CD4-positive, alpha-beta T cell treated with Interleukin-15 for 1 hour (primary cell): ENCODE measurements at places on chromosomes 6 and 20.

- DNase-seq = no peak
Measured at GRCh38 chr6:111609028-111609820, 3.5 kb upstream of the TRAF3IP2 start.

DNA sequence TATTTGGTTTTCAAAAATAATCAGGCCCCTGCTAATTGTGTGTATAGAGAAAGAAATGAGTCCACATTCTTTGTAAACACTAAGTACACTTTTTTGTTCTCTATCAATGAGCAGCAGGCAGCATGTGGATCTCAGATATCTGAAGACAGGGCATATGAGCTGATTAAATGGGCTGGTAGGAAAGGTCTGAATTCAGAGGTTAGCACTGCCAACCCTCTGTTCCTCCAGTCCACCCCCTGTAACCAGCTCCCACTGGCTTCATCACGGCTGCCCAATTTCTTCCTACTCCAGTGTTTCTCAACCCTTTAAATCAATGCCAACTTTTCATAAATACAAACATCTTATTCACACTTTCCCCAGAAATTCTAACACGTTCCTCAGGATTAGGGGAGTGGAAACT, 128.5 kb downstream of the TPBG start:
- DNase-seq = no peak

GRCh38 chr20:16580147-16580546, 6.9 kb upstream of the KIF16B start:
- no peak for DNase-seq

DNA sequence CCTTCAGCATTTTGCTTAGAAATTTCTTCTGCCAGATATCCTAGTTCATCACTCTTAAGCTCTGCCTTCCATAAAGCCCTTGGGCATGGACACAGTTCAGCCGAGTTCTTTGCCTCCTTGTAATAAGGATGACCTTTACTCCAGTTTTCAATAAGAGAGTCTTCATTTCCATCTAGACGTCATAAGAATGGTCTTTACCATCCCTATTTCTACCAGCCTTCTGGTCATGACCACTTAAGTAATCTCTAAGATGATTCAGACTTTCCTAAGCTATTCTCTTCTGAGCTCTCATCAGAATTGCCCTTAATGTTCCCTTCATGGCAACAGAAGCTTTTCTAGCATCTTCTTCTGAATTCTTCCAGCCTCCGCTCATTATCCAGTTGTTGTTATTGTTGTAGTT, 126.1 kb downstream of the TFAP2C start:
- no peak for DNase-seq

DNA sequence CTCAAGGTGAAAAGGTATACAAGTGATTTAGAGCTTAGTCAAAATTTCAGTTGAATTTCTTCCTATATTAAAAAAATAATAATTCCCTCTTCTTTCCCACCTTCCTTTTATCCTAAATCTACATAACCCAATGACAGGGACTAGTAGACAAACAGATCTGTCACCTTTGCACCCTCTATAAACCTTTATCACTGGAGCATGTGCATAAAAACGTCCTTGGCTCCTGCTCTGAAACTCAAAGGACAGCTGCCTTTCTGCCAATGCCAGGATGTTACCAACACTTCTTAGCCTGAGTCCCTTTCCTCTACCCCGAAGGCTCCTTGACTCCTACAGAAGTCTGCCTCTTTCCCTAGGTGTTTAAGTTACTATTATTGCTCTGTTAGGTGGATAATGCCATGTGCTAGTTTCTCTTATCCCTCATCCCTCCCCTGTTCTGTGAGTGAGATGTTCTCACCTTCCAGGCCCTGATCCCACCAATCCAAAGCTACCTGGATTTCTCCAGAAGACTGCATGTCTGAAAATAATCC, 4.3 kb downstream of the CLVS2 start:
- DNase-seq = no peak

- no peak for DNase-seq
Measured at GRCh38 chr6:125952764-125953501, 3.6 kb upstream of the HINT3 start.

- no peak for DNase-seq
Measured at GRCh38 chr6:130781557-130781956, 45.6 kb upstream of the SMLR1 start.

GRCh38 chr20:64254571-64255360, 782 bp upstream of the PCMTD2 start:
- no peak for DNase-seq

- no peak for DNase-seq
Measured at GRCh38 chr6:36350681-36351571, 14.2 kb upstream of the BNIP5 start.

DNA sequence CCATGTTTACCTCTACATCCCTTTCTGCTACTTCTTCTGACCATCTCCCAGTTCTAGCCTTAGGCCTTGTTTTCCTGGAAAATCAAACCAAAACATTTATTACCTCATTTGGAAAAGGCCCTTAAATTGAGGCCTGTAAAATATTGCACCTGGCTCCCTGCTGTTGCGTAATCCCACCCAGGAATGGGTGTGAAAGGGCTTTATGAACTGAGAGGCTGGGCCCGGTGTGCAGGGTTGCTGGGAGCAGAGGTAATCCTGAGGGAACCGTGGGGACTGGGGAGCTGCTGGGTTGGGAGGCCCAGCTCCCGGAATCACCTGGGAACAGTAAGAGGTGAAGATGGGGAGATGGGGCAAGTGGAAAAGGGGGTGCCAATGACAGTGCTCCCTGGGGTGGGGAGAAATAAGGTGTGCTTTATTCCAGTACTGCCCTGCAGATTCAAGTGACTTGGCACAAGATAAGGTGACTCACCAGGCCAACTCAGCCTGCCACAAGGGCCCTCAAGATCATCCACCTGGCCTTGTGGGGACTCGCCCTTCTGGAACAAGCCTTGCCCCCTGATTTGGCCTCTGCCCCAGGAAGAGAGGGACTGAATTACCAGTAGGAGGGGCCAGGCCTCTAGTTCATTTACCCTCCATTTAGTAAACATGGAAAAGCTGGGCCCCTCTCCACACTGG, 44.2 kb downstream of the KCNK5 start:
- DNase-seq = no peak

DNA sequence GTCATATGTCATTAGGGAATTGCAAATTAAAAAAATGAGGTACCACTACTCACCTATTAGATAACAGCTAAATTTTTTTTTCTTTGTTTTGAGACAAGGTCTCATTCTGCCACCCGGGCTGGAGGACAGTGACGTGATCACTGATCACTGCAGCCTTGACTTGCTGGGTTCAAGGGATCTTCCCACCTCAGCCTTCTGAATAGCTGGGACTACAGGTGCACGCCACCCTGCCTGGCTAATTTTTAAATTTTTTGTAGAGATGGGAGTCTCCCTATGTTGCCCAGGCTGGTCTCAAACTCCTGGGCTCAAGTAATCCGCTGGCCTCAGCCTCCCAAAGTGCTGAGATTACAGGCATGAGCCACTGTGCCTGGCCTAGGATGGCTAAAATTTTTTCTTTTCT, 57.1 kb upstream of the NCOA3 start:
- DNase-seq = no peak

DNA sequence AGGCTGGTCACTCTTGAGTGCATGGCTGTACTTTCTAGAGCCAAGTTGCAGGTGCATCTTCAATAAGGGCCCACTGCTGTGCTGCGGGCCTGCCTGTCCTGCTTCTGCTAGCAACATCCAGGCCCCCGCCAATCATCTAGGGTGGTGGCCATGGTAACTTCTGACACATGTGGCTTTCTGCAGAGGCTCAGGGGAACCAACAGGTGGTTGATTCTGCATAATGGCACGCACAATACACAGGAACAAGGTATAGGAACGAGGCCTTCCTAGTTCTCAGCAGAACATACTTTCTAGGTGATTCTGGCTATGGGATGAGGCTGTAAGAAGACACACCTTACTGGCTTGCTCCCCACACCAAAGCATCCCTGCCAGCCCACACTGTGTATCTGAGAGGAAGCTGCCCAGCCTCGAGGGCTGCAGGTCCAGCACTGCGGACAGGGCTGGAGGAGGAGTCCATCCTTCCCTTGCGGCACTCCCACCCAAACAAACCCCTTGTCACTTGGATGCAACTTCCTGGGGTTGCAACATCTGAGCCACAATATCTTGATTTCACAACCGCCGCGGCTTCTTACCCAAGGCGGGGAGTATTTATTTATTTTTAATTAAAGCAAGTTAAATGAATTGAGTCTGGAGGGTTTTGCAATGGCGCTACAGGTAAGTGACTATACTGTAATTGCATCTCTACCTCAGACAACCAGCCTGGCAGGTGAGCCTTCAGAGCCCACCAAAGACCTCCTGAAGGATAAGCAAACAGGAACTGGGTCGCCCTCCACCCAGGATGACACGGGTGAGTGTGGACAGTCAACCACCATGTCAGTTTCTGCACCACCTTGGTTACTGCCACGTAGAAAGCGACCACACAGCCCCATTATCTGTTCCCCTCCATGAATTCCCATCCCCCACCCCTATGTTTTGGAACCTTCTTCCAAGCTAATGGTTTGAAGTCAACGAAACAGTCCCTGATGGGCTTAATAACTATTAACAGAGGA, 49.6 kb downstream of the SULF2 start:
- peak; percentile 69 for DNase-seq

DNA sequence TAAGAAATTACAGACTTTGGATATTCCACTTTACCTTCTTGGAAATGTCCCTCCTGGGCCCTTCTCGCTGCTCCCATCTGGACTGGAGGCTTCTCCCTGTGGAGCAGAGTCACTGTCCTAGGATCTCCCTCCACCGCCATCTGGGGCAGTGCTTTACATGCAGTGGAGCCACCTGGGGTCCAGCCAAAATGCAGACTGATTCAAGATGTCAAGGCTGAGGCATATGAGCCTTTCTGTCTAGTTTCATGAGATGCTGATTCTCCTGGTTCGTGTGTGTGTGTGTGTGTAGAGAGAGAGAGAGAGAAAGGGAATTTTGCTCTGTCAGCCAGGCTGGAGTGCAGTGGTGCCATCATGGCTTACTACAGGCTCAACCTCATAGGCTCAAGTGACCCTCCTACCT, 14.9 kb downstream of the MICA start:
- DNase-seq = no peak
